ENCODE measurements at places on chromosomes 1 and 21.

GRCh38 chr1:231899713-231900435 lies 273.3 kb downstream of the DISC1 start:
- no peak for DNase-seq

GRCh38 chr1:167090314-167090942 lies at the start of gene GPA33:
Gene GPA33, minus strand, starts transcription at chr1:167090377. Its CDS starts 90 bp downstream, at chr1:167090287.
- no peak for DNase-seq

GRCh38 chr1:60655679-60656355 lies 426.5 kb upstream of the NFIA start:
- no peak for DNase-seq

- no peak for DNase-seq
Observed at GRCh38 chr1:113392541-113393128, 2.3 kb downstream of the MAGI3 start.

Data from NK-92 treated with Interleukin-12 subunit alpha and Interleukin-12 subunit beta, amount 100 ng/mL, for 24 hours (cell line).